ENCODE measurements at places on chromosomes 6 and 20.

GRCh38 chr6:45718131-45718530 lies 297.5 kb downstream of the CLIC5 start:
- no peak for DNase-seq

GRCh38 chr20:57794600-57795341 lies 85.0 kb upstream of the PMEPA1 start:
- no peak for DNase-seq

- no peak for DNase-seq
These were observed 88.6 kb upstream of the NEDD9 start for GRCh38 chr6:11320914-11321597.

DNA sequence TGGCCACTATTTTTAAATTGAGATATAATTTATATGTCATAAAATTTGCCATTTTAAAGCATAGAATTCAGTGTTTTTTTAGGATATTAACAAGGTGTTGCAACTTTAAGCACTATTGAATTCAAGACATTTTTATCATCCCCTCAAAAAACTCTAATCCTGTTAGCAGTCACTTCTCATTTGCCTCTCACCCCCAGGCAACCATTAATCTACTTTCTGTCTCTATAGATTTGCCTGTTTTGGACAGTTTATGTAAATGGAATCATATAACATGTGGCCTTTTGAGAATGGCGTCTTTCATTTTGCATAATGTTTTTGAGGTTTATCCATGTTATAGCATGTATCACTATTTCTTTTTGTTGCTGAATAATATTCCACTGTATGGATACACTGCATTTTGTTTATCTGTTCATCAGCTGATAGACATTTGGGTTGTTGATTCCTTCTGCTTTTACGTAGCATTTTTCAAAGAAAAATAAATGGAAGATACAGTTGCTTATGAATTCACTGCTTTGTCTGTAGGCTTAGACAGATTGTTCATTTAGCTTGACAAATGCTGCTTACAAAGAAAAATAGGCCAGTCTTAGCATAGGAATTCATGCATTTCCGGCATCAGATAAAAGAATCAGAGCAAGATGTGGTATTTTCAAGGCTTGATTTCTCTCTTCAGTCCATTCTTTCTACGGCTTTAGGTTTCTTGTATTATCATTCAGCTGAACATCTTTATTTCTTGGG lies 52.9 kb downstream of the STK4 start:
- DNase-seq, result no peak

DNA sequence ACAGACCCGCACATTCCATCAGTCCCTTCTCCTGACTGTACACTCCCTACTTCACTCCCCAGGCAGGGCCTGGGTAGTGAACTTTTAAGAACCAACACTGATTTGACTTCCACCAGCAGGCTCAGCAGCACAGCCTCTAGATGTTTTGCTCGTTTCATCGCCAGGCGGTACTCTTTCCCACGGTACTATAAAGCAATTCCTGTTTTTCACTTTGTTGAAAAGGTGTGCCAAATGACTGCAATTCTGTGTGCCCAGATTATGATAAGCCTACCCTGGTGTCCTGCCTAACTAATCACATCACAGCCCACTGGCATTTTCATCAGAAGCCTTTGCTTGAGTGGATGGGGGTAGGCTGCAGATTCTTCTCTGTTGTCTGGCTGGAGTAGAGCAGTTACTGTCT lies 12.9 kb upstream of the WTAP start:
- DNase-seq, result no peak

DNA sequence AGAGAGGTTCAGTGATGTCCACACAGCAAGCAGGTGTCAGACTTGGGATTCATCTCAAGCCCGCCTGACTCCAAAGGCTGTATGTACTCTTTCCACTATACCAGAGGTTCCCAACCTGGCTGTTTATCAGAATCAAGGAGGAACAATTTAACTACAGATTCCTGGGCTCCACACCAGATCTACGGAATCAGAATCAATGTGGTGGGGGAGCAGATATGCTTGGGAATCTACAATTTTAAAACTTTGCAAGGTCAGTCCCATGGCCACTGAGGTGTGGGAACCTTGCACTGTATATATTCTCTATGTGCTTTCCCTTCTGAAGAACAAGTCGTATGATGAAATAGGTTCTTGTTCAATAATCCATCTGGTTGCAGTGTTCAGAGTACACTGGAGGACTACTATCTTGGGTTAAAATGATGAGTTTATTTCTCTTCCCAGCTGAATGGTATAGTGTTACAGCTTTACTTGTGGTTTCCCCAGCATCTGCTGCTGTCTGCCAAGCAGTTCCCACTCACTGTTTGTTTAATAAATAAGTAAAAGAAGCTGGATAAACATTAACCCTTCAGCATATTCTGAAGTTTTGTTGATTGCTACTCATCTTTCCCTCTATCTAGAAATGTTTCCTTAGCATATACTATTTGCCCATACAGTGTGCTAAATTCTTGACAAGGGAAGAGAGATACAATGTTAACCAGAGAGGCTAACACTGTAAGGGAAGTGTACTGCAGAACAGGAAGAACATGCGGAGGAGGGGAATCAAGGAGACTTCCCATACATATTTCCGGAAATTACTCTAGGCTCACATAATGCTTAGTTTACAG lies 9.9 kb downstream of the TTI1 start:
- DNase-seq, result no peak

- no peak for DNase-seq
These were observed 11.7 kb downstream of the NEU1 start for GRCh38 chr6:31850765-31851484.

GRCh38 chr6:19997104-19997503 lies 159.9 kb downstream of the ID4 start:
- no peak for DNase-seq

- DNase-seq, result no peak
These were observed 10.7 kb downstream of the SLC9A8 start for GRCh38 chr20:49823152-49823847.
